Liver (tissue), 10 donors: ENCODE measurements at places on chromosomes 2 and 18. TPM values are rescaled to one million over a fixed set of nuclear protein-coding genes. Genes with fewer than 3 reads are reported as not detected.

DNA sequence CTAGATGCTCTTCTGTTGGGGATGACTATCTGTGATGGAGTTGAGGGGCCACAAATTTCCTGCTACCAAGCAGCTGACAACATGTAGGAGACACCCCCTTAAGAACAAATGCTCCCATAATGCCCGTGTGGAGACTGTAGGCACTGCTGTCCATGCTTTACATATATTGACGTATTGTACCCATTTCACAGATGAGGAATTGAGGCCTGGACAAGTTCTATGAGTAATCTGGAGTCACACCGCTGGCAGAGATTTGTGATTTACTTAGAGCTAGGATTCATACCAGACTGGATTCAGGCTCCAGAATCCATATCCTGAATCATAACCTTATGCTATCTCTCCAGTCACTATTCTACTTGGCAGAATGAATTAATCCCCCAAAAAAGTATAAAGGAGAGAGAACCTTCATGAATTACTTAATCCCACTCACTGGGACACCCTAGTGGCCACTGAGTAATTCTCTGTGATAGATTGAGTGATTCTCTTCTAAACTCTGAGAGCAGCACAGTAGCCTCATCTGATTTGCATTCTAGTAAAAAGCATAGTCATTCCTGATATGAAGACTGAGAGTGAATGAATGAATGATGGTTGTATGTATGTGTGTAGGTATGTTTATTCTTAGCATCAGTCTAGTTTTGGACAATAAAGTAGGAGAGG, 460.7 kb upstream of the MEIS1 start:
- DNase-seq = no peak

DNA sequence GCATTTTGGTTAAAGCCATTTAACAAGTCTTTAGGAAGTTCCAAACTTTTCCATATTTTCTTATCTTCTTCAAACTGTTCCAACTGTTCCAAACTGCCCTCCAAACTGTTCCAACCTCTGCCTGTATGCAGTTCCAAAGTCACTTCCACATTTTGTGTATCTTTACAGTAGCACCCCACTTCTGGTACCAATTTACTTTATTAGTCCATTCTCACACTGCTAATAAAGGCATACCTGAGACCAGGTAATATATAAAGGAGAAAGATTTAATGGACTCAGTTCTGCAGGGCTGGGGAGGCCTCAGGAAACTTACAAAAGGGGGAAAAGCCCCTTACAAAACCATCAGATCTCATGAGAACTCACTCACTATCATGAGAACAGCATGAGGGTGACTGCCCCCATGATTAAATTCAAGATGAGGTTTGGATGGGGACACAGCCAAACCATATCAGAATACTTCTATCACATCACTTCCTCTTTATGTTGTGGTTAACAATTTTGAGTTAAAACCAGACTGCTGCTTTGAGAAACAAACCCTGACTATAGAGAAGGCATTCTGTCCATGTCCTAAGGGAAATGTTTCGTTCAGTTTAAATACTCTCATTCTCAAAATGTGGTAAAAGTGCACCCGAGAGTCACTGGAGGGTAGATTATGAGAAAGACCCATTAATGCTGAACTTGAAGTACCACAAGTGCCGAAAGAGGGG, 11.0 kb downstream of the IL18R1 start:
- no peak for DNase-seq

- DNase-seq = no peak
Measured at GRCh38 chr18:36672437-36673344, 156.1 kb downstream of the TPGS2 start.

DNA sequence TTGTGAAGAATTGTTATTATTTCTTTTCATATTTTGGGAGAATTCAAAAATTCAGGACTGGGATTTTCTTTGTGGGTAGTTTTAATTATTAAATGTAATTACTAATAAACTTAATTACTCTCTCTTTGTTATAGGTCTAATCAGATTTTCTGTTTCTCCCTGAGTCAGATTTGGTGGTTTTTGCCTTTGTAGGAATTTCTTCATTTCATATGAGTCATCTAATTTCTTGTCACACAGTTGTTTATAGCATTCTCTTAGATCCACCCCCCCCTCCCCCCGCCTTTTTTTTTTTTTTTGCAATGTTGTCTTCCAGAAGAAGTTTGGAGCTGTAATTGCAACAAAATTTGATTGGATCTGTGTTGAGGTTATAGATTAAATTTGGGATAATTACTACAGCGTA, 26.0 kb upstream of the GALR1 start:
- DNase-seq = no peak

DNA sequence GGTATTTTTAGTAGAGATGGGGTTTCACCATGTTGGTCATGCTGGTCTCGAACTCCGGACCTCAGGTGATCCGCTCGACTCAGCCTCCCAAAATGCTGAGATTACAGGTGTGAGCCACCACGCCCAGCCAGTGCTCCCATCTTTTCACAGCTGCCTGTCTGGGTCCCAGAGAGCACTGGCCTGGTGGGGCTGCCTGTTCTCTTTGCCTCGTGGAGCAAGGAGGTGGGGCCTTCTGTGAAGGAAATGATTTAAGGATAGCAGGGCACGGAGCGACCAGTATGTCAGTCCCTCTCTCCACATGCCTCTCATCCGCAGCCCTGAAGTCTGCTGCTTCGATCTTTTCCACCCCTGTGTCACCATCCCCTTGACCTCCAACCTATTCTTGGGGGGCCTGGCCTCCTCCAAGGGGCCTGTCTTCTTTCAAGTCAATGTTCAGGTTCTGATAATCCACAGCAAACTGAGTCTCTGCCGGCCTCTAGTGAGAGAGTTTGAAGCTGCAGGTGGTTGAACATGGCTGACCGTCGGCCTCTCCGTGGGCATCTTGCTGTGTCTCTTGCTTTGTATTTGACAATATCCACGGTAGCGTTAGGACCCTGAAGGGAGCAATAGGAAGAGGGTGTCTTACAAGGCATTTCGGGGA, 28.2 kb upstream of the GIGYF2 start:
- no peak for DNase-seq

DNA sequence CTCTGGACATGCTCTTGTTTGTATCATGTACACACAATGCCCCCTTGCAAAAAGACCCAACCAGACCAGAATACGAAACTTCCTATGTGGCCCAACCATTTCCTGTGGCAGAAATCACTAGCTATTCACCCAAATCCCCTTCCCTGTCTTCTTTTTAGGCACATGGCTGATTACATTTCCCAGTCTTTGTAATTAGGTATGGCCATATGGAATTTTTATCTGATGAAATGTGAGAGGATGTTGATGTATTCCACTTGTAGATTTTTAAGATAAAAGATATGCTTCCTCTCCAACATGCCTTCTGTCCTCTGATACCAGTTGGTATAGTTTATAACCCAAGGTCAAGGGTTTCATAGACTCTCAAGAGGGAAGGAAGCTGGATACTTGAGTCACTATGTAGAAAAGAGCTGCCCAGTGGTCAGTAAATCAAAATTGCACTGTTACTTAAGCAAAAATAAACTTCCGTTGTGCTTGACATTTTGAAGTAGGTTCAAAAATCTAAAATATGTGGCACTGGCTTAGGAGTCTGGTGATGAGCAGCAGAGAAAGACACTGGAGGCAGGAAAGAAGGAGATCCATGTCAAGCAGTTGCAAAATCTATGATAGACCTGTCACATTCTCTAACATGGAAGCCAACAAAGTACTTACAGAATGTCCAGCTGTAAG, 297.4 kb downstream of the SMAD2 start:
- no peak for DNase-seq

- no peak for DNase-seq
Measured at GRCh38 chr2:164910101-164910899, 45.0 kb downstream of the SLC38A11 start.

GRCh38 chr2:233679196-233679595, 2.5 kb upstream of the UGT1A7 start:
- no peak for DNase-seq

SPRED2 gene
- total RNA-seq = 6.9 TPM

BIN1 gene
- total RNA-seq = 16.7 TPM

- no peak for DNase-seq
Measured at GRCh38 chr2:160687629-160688028, 194.0 kb upstream of the RBMS1 start.

- no peak for DNase-seq
Measured at GRCh38 chr2:79740879-79741443, 228.1 kb downstream of the CTNNA2 start.

MTX2 gene
- total RNA-seq = 12.1 TPM

DNA sequence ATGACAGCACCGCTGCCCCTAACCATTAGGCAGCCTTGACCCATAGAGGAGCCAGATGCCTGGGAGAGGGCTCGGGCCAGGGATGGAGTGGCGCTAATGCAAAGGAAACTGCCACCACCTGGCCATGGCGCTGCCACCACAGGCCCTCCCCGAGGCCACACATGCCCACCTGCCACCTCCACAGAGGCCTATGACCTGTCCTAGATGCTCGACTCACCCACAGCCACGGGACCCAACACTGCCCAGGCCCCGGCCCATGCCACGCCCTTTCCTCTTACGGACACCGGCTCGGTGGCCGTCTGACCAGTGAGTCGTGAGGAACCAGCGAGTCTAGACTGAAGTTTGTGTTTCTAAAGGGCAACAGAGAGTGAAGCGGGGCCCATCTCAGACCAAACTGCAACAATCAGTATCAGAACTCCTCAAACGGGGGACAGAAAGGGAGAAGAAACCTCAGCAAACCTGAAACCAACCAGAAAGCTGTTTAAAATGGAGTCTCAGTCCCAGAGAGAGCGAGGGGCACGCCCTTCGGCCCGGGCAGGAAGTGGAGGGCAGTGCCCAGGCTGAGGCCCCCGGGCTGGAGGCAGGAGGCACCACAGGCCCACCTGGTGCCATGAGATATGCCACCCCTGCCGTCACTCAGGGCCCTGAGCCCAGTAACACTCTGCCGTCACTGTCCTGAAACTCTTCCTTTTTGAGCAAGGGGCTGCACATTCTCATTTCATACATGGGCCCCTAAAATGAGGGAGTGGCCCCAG, 711 bp downstream of the GPR17 start:
- DNase-seq = no peak

GRCh38 chr2:208224802-208225201, 30.1 kb downstream of the IDH1 start:
- DNase-seq = no peak

DNA sequence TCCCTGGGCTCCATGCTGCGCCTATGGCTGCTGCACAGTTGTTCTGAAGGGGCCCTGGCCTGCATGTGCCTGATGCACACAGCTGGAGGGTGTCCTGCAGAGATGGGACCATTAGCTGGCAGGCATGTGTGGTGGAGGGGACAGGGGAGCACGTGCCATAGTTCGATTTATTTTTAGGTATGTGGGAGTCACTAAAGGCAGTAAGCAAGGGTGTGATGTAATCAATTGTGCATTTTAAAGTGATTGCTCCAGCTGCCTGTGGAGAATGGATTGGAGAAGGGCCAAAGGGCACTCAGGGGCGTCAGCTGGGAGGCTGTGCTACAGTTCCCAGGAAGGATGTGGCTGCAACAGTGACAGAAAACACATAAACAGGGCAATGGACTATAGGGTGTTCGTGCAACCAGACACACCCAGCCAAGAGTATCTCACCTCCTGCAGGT, 205.1 kb downstream of the ARL4C start:
- no peak for DNase-seq

GRCh38 chr18:59344996-59345395, 14.1 kb downstream of the LMAN1 start:
- no peak for DNase-seq

DHRS9 gene
- total RNA-seq = 0.67 TPM

GRCh38 chr2:134401081-134401497, 147.2 kb downstream of the MGAT5 start:
- no peak for DNase-seq

- no peak for DNase-seq
Measured at GRCh38 chr2:115554153-115554552, 1111.7 kb downstream of the DPP10 start.

- no peak for DNase-seq
Measured at GRCh38 chr2:161586517-161587167, 37.6 kb upstream of the SLC4A10 start.

GRCh38 chr2:96408616-96409015, 73.0 kb downstream of the NCAPH start:
- DNase-seq = no peak

GPC1 gene
- 3.2 TPM for total RNA-seq

INPP5D gene
- 18.8 TPM for total RNA-seq

ARHGEF33 gene
- total RNA-seq = 0.05 TPM

DNA sequence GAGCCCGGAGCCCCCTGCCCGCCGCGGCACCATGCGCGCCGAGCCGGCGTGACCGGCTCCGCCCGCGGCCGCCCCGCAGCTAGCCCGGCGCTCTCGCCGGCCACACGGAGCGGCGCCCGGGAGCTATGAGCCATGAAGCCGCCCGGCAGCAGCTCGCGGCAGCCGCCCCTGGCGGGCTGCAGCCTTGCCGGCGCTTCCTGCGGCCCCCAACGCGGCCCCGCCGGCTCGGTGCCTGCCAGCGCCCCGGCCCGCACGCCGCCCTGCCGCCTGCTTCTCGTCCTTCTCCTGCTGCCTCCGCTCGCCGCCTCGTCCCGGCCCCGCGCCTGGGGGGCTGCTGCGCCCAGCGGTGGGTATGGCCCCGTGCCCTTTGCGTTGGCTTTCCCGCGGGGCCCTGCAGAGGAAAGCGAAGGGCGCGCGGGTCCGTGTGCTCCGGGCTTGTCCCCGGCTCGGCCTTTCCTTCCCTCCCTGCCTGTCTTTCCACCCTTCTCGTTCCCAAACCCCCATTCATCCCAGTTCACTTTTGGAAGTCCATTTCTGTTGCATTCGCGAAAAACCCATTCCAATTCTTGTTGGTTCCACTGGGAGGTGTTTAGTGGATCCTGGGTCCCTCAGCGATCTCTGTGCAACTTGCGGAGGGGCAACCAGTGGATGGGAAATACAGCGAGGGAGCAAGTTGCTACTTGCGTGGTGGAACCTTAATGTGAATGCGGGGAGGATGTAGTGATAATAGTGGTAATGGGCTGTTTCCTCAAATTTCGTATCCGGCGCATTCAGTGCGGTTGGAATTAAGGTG, 599 bp downstream of the ADAM23 start:
- DNase-seq = no peak

DNA sequence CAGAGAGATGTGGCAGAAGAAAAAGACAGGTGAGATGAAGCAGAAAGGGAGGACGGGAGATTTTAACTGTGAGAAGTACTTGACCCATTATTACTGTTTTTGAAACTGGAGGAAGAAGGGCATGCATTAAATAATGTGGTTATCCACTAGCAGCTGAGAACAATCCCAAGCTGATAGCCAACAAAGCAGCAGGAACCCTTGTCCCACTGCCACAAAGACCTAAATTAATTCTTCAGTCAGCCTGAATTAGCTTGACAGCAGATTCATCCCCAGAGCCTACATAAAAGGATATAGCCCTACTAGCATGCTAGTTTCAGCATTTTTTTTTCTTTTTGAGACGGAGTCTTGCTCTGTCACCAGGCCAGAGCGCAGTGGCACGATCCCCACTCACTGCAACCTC, 19.5 kb upstream of the REG3A start:
- no peak for DNase-seq

DNA sequence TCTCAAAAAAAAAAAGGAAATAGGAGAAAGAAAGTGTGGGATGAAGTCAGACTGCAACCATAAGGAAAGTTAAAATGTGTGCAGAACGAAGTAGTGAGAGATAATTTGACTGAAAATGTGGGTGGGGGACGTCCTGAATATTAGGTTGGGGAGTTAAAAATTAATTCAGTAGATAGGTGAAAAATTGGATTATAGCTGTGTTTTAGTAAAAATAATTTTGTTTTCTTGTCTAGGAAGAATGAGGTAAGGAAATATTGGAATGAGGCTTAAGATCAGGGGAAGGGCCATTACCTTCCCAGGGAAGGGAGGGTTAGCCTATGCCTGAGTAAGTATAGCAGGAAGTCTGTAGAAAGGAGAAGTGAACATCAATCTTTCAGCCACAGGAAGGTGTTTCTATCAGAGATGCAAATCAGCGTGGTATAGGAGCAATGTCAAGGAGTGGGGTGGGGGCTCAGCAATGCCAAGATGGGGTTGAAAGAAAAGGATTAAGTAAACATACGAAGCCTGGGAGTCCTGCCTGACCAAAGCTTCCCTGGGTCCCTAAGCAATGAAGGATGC, 250.9 kb downstream of the PIEZO2 start:
- DNase-seq = no peak
